ENCODE measurements at places on chromosomes 1 and 21. TPM values are rescaled to one million over a fixed set of nuclear protein-coding genes. Genes with fewer than 3 reads are reported as not detected.

DNA sequence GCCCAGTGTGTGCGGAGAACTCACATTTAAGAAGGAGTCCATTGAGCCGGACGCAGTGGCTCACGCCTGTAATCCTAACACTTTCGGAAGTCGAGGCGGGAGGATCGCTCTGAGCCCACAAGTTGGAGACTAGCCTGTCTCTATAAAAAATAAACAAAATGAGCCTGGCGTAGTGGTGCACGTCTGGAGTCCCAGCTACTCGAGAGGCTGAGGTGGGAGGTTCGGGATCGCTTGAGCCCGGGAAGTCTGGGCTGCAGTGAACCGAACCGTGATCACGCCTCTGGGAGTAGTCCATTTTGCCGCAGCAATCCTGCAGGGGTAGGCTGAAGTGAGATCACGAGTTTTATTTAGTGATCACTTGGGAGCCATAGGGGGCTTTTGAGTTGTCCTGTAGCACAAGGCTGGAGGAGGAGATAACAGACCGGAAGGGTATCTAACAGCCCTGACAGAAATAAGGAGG is 497 bp upstream of the FUCA1 start:
- no peaks in the 10 kb centered on the region for H3K27me3 ChIP-seq
- H3K27ac ChIP-seq: peak overlapping the region; percentile 89
- H3K4me1 ChIP-seq: peaks cover 28% of the 10 kb centered on the region
- no peaks in the 10 kb centered on the region for H3K36me3 ChIP-seq
- DNase-seq: no peak
- H3K4me3 ChIP-seq: peak overlapping the region; percentile 87

DNA sequence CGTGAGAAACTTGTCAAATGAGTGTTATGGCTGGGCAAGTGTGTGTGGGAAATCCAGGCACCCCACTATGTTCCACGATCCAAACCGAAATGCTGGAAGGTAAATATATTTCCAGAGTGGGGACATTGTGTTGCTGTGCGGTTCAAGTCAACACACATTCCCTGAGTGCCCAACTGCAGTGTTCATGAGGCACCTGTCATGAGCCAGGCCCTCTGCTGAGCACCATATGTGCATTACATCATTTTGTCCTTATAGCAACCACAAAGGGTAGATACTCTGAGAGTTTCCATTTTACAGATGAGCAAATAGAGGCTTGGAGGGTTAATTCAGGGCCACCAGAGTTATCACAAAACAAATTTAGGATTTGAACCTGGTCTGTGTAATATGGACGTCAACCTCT is 59.9 kb upstream of the SOD1 start:
- H3K27me3 ChIP-seq: peaks cover 5% of the 10 kb centered on the region
- DNase-seq: no peak
- H3K4me3 ChIP-seq: no peak overlapping the region
- no peak overlapping the region for H3K27ac ChIP-seq
- no peaks in the 10 kb centered on the region for H3K36me3 ChIP-seq

DNA sequence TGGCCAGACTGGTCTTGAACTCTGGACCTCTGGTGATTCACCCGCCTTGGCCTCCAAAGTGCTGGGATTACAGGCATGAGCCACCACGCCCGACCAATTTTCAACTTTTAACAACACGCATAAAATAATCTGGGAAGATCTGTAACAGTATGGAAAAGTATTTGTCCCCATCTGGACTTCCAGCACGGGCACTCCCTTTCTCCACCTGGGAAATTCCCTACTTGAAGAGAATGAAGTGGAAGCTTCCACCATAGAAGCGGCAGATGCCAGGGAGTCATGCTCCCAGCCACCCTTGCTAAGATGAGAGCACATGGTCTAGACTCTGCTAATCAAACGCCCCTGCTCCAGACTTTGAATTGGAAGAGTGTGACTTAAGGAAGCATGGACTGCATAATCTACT is 9.0 kb upstream of the GPR137B start:
- H3K4me3 ChIP-seq: no peak overlapping the region
- no peak for DNase-seq
- H3K36me3 ChIP-seq: no peaks in the 10 kb centered on the region
- H3K4me1 ChIP-seq: peaks cover 3% of the 10 kb centered on the region
- no peak overlapping the region for H3K27ac ChIP-seq

DNA sequence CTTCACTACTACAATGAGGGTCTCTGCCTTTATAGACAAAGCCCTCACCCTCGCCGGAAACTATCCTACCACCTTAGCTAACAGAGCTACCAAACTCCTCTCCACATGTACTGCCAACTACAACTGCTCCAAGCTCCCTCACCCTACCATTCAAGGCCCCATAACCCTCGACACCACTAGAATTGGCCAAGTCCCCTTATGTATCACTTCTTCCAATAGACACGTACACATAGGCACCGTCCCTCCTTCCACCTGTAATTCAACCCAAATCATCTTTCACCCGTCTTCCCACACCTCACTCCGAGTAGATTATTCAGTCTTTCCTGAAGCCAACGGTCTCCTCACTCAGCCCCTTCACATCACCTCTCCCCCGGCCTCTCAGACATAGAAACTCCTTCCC is 19.7 kb upstream of the CA6 start:
- no peak overlapping the region for H3K27ac ChIP-seq
- no peaks in the 10 kb centered on the region for H3K36me3 ChIP-seq
- H3K27me3 ChIP-seq: no peaks in the 10 kb centered on the region
- no peaks in the 10 kb centered on the region for H3K4me1 ChIP-seq

GRCh38 chr21:28338701-28339305 is 653.9 kb downstream of the LTN1 start:
- H3K4me1 ChIP-seq: no peaks in the 10 kb centered on the region
- H3K4me3 ChIP-seq: no peak overlapping the region
- no peaks in the 10 kb centered on the region for H3K36me3 ChIP-seq

KCNH1 gene
- not detected for polyA plus RNA-seq

DNA sequence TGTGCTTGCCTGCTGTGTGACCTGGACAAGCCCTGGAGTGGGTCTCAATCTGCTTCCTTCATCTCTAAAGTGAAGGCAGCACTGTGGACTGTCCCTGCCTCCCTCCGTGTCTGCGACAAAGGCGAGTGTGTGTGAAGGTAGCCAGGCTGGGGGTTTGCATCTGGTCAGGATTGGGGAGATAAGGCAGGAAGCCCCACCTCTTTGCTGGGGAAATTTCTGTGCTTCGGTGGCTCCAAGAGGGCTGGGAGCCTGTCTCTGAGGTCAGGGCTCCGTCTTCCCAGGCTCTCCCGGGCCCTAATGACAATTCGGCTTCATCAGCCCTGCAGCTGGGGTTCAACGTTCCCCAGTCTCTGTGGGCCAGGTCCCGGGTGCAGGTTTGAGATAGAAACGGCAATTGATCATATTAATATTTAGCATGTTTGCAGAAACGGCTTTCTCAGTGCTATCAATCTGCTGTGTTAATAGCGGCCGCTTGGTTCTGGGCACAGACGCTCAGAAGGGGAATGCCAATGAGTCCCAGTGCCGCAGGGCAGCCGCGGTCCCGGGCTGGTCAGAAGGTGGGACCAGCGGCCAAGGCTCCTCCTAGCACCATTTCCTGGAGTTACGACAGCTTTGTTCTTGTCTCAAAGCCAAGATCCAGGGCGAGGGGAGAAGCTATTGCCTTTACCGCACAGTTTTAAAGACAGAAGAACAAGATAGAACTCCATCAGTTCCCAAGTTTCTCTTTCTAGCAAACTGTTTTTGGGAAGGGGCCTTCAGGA is 105.7 kb downstream of the PRDM16 start:
- H3K4me3 ChIP-seq: no peak overlapping the region
- H3K27ac ChIP-seq: no peak overlapping the region
- DNase-seq: no peak
- no peaks in the 10 kb centered on the region for H3K36me3 ChIP-seq
- peaks cover 23% of the 10 kb centered on the region for H3K27me3 ChIP-seq

CCDC190 gene
- polyA plus RNA-seq: not detected
